ENCODE measurements at places on chromosomes 2 and 18.

GRCh38 chr2:113123726-113124125, 3.7 kb upstream of the IL1RN start:
- DNase-seq: no peak

DNA sequence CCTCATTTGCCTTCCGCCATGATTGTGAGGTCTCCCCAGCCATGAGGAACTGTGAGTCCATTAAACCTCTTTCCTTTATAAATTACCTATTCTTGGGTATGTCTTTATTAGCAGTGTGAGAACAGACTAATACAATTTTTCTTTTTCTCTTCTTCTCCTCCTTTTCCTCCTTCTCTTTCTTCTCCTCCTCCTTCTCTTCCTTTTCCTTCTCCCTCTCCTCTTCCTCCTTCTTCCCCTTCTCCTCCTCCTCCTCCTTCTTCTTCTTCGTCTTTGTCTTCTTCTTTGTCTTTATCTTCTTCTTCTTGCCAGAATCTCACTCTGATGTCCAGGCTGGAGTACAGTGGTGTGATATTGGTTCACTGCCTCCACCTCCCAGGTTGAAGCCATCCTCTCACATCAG, 20.2 kb downstream of the SKA1 start:
- DNase-seq: no peak

GRCh38 chr2:8144785-8145184, 537.1 kb upstream of the ID2 start:
- no peak for DNase-seq

GRCh38 chr18:34806527-34806926, 96.4 kb downstream of the DTNA start:
- DNase-seq: no peak

GRCh38 chr18:21833604-21834298, 93.2 kb downstream of the MIB1 start:
- DNase-seq: no peak

GRCh38 chr2:207845202-207845864, 75.6 kb upstream of the FZD5 start:
- DNase-seq: no peak

DNA sequence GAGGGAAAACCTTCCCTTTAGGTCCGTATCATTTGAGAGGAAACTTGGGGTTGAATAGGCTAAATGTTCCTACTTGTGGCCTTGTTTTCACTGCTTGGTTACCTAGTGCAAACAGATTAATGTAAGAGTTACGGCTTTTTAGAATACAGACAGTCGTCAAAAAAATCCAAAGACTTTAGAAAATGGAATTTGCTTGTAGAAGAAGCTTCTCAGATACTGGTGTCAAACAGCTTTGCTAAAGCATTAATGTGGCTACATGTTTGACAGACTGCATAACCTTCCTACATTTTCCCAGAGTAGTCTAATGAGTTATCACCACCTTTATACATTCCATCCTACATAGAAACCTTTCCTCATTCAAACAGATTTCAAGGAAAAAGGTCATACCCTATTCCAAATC, 114.6 kb downstream of the FMNL2 start:
- no peak for DNase-seq

DNA sequence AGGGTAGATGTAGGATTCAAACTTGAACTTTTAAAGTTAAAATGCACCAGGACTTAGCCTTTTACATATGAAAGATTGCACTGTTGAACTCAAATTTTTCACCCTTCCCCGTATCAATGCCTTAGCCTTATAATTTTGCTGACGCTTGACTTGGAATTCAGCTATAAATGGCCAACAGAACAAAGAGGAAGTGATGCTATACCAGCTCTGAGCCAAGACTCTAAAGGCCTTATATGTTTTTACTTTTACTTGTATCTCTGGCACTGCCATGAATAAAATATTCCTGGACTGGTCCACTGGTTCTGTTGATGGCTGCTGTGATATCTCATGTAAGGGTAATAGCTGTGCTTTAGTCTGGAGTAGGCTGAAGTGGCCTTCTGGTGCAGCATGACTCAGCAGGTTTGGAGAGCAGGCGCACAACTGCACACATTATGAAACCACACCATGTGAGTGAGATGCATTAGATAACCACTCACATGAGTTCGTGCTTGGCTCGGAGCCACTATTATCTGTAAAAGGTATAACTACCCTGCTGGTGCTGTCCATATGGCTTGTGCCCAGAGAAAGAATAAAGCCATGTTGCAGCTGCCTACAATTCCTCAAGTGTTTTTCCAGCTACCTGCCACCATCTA, 8.4 kb upstream of the IER3IP1 start:
- no peak for DNase-seq

- DNase-seq: no peak
Observed at GRCh38 chr2:172090044-172090961, 5.0 kb downstream of the DLX1 start.

DNA sequence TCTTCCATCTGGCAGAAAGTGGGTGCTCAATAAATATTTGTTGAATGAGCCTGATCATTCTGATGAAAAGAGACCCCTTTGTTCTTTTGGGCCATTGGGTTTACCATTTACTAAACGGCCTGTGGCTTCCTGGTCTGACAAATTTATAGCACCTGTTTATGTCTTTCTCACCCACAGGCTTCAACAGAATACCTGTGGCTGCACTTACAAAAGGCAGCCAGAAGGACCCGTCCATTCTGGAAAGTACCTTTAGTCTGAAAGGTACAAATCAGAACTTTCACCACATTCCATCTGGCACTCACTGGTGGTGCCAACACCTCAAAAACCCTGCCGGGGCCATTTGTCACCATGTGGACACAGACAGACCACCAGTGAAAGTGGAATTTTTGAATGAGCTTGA, 167.5 kb downstream of the ETAA1 start:
- no peak for DNase-seq

GRCh38 chr2:42659609-42660008, 91.2 kb downstream of the MTA3 start:
- DNase-seq: no peak

- no peak for DNase-seq
Observed at GRCh38 chr18:54776282-54776977, 51.8 kb upstream of the RAB27B start.

DNA sequence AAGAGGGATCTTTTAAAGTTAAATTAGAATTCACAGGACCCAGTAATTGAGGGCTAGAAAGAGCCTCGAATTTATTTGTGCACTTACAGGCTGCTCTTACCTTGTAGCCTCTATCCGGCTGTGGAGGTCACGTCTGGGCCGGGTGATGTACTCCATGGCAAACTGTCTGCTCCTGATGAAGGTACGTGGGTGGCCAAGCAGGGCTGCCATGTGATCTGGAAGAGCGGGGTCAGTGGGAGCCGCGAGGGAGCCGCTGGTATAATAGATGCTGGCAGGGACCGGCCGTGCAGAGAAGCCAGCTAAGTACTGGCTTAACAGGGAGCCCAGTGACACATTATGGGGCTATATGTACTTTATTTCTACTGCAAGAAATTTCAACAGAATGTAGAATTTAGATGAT, 59.2 kb downstream of the ADI1 start:
- no peak for DNase-seq

DNA sequence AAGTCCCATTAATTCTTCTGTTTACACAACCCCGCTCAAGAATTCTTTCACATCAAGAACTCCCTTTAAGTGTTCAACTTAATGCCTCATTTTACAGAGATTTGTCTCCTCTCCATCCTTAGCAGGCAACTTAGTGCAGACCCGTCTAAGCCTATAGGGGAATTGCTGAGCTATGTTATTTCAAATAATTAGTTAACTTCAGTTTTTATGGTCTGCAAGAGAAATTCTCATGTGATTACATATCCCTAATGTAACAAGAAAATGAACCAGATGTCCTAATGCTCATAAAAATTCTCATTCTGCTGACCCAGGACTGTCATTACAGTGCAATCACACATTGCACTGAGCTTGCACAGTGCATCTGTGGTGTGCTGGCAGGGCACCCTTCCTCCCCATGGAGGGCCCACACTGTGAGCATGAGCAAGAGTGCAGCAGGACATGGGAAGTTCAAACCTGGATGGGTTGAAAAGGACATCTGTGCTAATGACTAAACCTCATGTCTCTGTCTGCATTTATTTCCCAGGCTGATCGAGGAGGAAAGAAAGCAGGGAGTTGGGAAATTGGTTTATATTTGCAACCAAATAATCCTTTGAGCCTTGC, 97.1 kb downstream of the COL5A2 start:
- DNase-seq: no peak

DNA sequence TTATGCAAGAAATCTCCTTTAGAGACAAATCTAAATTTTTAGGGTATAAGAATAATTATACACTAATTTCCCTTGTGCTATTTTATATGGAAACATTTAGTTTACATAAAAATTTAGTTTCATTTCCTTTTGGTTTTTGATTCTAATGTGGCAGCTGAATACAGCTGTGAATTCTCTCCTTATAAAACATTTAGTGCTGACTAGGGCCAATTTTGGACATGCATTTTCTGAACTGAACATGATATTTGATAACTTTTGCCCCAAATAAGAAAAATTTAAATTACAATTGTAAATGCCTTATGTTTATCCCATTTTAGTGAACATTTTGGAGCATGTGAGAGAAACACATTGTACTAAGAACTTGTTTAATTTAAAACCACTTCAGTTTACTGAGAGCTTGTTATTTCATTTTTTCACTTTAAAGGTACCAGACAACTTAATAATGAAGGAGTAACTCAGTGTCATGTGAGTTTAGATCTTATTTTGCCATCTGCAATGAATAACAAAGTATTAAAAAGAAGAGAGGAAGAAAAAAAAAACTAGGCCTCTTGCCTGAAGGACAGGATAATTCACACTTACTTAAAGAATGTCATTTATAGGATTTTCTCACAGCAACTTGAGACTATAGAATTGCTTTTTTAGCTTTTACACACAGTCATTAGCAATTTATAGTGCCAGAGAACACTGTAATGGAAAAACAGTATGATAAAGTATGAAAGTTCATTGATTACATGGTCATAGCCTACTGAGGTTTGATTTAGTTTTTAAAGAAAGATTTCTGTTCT, 209.7 kb downstream of the ERBB4 start:
- DNase-seq: no peak

DNA sequence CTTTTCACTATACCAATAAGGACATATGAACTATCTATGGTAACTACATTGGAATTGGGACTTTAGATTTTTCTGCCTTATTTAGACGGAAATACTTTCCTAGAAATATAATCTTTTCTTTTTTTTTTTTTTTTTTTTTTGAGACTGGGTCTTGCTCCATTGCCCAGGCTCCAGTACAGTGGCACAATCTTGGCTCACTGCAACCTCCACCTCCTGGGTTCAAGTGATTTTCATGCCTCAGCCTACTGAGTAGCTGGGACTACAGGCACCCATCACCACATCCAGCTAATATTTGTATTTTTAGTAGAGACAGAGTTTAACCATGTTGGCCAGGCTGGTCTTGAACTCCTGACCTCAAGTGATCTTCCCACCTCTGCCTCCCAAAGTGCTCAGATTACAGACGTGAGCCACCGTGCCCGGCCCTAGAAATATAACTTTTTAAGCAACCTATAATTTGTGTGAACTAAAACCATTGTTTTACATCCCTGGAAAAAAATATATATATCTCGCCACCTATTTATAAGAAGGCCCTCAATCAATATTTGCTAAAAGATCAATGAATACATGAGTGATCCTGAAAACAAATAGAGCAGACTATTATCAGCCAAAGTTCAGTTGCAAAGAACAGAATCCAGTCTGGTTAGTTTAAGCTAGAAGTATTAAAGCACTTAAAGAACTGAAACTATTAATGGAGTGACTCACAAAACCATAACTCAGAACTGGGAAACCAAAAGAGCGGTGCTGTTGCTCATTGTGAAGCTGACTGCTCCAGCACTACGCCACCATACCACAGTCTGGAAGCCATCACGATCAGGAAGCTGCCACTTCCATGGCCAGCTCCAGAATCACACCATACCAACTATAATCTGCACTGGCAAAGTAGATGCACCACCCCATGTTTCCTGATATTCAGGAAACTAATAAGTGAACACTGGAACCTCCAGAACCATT, 8.4 kb upstream of the HNRNPLL start:
- DNase-seq: peak; percentile 42

- no peak for DNase-seq
Observed at GRCh38 chr2:200340508-200341224, 34.2 kb downstream of the SPATS2L start.

DNA sequence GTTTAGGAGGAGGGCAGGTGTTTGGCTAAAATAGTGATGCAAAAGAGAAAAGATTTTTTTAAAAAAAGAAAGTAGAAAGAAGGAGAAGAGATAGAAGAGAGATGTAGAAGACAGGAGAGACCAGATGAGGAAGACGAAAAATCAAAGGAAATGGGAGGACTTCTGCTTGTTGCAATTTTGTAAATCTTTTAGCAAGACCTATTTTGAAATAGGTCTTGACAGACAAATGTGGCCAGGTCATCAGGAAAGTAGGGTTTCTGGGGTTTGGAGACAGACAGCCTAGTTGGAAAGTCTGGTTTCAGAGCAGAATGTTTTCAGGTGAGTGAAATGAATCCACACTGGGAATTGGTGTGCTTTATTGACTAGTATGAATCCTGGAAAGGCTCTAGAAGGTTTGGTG, 104.5 kb upstream of the CAVIN2 start:
- no peak for DNase-seq

DNA sequence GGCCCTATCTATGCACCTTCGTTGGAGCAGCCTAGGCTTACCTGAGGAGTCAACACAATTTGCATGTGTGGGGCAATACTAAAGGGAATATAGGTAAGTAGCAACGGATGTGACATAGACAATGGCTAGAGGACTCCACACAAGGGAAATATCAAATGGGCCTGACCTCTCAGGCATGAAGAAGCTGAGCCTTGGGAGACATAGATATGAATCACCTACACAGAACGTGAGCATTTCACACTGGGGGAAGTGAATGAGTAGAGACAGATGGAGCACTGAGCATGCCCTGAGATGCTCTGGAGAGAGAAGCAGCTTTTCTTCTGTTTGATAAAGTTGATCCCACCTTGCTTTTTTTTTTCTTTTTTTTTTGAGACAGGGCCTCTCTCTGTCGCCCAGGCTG, 97.9 kb downstream of the ATL2 start:
- no peak for DNase-seq

GRCh38 chr2:39481611-39482010, 44.5 kb upstream of the MAP4K3 start:
- DNase-seq: no peak

GRCh38 chr18:49016648-49017539, 66.1 kb upstream of the SMAD7 start:
- no peak for DNase-seq

- DNase-seq: no peak
Observed at GRCh38 chr18:56516789-56517188, 121.6 kb downstream of the TXNL1 start.

GRCh38 chr2:3689998-3690748, 13.2 kb upstream of the DCDC2C start:
- no peak for DNase-seq

Measured in stimulated activated CD4-positive, alpha-beta T cell treated with anti-CD3 and anti-CD28 coated beads, Interleukin-2, amount 100 ng/mL, for 24 hours (primary cell).